ENCODE measurements at places on chromosomes 5 and 9.

DNA sequence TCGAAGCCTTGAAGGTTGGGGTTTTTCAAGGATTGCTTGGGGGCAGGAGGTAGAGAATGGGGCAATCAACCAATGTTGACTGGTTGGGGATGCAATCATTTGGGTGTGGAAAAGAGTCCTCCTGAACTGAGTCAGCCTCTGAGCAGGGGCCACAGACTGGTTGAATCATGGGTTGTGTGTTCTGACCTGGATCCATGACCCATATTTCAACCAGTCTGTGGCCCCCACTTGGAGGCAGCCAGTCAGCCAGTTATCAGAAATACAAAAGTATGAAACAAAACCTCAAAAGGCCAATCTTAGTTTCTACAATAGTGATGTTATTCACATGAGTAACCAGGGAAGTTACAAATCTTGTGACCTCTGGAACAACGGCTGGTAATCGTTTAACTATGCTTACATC lies 81.4 kb upstream of the RANBP6 start:
- no peak for DNase-seq

DNA sequence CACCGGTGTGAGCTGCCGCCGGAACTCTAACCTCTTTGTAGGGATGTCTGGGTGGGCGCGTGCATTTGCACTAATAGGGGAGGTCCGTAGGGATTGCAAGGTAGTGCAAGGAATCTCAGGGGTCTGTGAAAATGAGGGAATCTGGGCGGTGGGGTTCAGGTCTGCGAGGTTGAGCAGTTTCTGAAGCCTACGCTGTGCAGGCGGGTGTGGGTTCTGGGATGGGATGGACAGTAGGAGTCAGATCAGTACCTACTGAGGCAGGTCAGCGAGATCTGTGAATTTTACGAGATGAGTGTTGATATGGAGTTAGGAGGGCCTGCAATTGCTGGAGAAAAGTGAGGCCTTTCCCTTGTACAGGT lies 856 bp upstream of the ATOSB start:
- no peak for DNase-seq

DNA sequence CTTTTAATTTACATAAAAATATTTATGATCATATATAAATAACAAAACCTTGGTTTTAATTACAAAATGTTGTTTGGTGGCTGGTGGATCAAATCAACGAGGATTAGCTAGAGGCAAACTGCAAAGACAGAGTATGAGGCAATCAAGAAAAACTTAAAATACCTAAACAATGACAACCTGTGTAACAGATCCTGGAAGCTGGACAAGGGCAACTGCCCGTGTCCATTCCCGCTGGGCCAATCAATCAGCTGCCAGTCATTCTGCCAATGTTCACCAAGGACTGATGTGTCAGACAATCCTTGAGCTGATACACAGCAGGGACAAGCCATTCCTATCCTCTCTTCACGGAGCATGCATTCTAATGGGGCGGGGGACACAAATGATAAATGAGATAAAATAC lies 3.2 kb upstream of the TENT4A start:
- DNase-seq: no peak

- DNase-seq: no peak
Observed at GRCh38 chr5:36367524-36367923, 65.8 kb upstream of the RANBP3L start.

- no peak for DNase-seq
Observed at GRCh38 chr9:19682397-19682796, 106.4 kb downstream of the SLC24A2 start.

GRCh38 chr9:133916159-133916541 lies 76.0 kb downstream of the VAV2 start:
- DNase-seq: no peak

DNA sequence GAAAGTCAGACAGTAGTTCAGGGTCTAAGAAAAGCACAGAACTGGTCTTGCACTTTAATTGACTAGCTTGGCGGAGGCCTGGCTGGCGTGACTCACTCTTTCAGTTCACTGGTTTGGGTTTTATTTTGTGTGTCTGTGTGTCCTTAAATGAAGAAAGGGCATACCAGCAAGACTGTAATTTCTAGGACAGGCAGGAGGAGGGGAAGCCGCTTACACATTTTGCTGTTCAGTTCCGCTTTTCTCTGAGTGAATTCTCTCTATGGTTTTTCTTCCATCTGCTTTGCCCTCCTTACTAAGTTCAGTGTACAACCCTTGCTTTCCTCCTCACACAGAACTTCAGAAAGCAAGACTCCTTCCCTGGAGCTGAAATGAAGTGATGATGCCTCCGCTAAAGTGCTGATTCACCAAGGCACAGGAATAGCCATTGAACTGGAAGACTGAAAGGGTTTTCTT lies 150.8 kb downstream of the MEF2C start:
- DNase-seq: no peak

GRCh38 chr9:37107701-37108100 lies 12.7 kb upstream of the ZCCHC7 start:
- DNase-seq: no peak

DNA sequence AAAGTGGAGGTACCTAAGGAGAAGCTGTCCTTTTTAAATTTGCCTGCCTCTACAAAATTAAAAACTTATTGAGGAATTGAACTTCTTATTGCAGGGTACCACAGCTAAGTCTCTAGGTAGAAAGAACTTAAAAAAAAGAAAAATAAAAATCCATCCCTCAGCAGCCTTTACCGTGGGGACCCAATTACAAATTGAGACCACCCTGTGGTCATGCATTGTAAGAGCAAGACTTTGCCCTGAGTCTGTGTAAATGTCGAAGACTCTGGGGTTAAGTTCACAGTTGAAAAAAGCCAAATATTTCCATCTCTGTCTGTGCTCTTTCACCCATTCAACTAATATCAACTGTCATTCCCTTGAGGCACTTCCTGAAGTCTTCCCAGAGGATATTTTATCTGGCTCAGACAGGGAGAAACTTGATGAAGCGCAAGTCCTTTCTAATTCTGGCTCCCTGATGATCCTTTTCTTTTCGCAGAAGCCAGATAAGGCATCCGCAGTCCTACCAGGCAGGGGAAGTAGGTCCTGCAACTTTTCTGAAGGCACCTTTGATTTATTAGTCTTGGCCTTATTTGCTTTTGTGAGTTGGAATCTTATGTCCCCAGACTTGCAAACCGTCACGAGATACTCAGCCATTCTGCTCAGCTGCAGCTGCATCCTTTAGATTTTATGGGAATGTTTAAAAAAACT lies 323.8 kb upstream of the WWC1 start:
- DNase-seq: no peak

DNA sequence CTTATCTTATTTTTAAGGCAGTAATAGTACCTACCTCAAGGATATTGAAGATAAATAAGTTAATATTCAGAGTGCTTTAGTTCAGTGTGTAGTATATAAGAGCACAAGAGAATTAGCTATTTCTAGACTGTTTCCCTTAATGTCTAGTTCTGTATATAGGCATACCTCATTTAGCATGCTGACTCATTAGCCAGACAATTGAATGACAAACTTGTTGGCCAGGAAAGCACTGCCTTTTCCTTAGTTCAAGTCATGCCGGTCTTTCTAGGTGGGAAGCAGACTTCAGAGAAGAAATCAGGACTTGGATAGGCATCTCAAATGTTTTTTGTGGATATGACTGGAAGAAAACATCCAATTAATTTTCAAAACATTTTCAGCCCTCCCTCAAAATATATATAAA lies 3.2 kb upstream of the FBXO4 start:
- no peak for DNase-seq

GRCh38 chr5:2991884-2992283 lies 240.4 kb upstream of the IRX2 start:
- no peak for DNase-seq

DNA sequence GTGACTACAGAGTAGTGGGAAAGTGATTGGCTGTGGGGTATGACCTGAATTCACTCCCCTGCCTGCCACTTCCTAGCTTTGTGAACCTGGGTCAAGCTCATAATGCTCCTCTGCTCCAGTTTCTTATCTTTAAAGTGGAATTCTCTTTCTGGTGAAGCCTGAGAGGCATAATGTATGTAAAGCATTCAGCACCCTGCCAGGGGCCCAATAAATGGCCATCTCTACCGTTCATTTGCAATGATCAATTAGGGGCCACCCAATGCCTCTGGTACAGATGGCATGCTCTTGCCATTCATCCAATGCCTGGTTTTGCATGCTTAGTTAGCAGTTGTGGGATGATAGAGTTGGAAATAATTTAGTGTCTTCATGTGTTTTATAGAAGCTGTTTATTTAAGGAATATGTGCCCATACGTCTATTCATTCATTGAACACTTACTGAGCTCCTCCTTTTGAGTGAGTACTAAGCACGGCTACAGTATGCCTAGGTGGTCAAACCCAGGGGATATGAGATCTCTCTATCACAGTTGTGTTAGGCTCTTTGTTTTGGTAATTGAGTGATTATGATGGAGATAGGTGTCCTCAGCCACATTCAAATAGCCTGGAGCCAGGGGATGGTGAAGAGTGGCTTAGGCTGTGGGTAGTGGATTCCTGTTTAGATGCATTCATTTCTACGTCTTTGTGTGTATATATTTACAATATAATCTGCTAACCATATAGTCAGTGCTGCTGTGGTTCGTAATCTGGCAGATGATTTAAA lies 15.3 kb downstream of the ZNF462 start:
- no peak for DNase-seq

GRCh38 chr9:10875752-10876151 lies 262.9 kb upstream of the PTPRD start:
- no peak for DNase-seq

- DNase-seq: no peak
Observed at GRCh38 chr5:158837908-158838307, 261.8 kb downstream of the EBF1 start.

GRCh38 chr9:76490249-76490990 lies 31.4 kb downstream of the GCNT1 start:
- DNase-seq: no peak

GRCh38 chr9:110750272-110750671 lies 81.7 kb downstream of the MUSK start:
- no peak for DNase-seq

- DNase-seq: no peak
Observed at GRCh38 chr9:116643691-116644090, 43.4 kb upstream of the TRIM32 start.

- no peak for DNase-seq
Observed at GRCh38 chr5:75510417-75510835, 1.0 kb downstream of the CERT1 start.

DNA sequence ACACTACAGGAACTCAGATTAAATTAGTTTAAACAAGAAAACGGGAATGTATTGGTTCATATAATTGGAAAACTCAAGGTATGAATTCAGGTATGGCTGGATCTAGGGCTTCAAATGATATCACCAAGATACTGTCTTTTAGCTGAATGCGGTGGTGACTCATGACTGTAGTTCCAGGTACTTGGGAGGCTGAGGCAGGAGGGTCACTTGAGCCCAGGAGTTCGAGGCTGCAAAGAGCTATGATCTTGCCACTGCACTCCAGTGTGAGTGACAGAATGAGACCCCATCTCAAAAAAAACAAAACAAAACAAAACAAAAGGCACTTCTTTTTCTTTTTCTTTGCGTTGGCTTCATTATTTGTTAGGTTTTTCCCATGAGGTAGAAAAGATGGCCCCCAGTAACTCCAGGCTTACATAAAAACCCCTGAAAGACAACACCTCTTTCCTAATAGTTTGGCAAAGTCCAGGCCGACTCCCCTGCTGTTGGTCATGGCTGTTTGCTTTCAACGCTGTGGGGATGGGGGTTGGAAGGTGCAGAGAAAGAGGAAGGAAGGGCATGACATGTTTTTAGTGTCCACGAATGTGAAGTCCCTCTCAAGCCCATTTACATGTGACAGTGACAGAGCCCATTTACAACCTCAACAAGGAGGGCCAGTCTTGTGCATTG lies 39.8 kb upstream of the CRB2 start:
- DNase-seq: no peak

DNA sequence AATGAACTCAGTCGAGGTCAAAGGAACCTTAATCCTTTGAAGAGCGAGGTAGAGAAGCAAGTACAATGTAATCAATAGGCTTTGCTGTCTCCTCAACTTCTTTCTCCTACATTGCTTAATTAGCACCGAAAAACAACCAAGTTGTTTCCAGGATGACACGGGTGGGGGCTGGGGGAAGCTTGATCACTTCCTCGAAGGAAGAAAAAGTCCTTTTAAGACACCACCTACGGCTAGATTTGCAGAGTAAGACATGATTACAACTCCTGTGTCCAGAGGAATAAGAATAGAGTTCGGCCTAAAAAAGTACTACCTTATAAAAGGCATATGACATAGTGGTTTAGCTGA lies 811 bp upstream of the ARRDC3 start:
- peak; percentile 51 for DNase-seq

GRCh38 chr9:70060883-70061507 lies 17.3 kb downstream of the MAMDC2 start:
- no peak for DNase-seq

DNA sequence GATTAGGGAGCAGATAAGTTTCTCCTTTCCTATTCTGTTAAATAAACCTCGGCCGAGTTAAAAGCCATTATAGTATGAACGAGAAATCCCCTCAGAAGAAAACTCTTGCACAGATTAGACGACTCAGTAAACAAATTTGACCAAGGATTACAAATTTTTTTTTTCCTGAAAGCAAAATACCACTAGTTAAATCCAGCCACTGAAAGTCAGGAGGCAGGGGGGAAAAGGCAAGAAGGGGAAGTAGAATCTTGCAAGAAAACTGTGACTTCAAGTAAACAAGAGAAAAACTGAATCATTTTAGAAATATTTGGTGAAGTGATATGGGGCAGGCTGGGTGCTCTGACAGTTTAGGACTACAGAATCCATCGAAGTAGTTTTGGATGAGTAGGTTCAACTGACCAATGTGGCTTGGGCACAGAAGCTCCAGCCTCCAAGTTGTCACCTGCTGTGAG lies 251.0 kb downstream of the DENND1A start:
- no peak for DNase-seq

GRCh38 chr5:171776213-171776612 lies 9.4 kb upstream of the SMIM23 start:
- no peak for DNase-seq

DNA sequence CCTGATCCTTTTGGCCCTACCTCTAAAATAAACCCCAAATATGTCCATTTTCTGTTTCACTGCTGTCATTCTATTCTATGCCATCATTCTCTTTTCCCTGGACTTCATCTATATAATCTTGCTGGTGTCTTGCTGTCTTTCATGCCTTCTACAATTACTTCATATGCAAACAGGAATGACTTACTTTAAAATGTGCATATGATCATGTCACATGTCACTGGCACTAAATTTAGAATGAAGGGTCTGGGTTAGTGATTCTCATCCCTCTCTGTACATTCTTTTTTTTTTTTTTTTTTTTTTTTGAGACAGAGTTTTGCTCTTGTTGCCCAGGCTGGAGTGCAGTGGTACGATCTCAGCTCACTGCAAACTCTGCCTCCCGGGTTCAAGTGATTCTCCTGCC lies 22.9 kb downstream of the FAF2 start:
- no peak for DNase-seq

GRCh38 chr9:17052626-17053025 lies 82.2 kb upstream of the CNTLN start:
- DNase-seq: no peak
